ENCODE measurements at places on chromosomes 7 and 10.

DNA sequence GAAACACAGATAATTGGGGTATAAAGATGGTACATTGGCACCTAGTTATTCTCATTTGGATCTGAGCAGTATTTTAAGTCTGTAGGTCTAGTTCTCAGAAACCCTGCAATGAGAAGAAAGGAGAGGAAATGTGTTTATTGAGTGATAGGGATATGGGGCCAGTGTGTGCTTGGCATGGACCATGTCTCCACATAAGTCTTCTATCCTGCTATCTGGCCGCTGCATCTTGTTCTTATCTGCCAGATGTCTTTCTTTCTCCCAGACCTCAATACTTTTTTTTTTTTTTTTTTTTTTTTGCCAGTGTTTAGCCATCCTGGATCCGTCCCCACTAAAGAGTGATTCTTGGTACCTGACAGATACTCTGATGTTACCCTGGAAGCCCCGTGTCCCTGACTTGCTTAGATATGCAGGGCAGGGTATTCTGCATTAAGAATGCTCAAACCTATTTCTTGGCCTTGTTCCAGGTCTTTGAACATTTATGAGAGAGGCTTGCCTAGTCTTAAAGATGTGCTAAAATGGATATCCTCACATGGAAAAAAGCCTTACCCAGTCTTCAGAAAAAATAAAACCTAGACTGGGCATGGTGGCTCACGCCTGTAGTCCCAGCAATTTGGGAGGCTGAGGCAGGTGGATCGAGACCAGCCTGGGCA, 10.0 kb downstream of the MTURN start:
- no peak for DNase-seq

DNA sequence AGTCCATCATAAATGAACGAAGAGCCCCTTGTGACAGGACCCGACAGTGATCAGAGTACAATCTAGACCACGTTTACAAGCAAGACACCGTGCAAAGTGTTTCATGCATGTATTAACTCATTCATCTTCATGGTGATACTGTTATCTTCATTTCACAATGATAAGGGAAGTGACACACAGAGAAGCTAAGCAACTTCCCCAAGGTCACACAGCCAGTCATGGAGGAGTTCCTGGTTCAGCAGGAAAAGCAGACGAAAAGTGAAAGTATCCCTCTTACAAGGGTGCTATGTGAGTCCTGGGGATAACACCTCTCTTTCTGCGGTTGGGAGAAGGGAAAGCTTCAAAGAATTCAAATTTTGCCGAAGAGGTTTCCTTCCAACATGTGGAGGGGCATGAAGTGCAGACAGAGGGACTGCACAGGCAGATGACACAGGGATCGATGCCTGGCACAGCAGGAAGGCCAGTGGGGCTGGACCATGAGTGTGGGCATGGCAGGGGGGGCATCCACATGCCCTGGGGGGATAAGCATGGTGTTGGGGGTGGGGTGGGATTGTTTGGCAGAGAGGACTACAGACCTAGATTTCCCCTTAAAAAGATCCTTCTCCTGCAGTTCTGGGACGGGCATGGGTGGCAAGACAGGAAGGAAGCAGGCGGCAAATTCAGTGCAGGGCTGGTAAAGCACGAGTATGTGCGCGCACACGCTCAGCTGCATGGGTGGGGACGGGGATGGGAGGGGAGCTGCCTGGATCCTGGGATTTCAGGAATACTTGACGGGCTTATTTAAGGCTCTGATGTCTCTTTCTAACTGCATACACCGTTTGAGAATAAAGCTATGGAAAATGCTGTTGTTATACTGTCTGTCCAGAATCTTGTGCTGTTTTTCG, 33.5 kb upstream of the DDC start:
- DNase-seq = no peak

- no peak for DNase-seq
These were observed 47.1 kb upstream of the TMEM72 start for GRCh38 chr10:44864051-44864450.

GRCh38 chr10:61944410-61945147, 43.1 kb downstream of the ARID5B start:
- no peak for DNase-seq

DNA sequence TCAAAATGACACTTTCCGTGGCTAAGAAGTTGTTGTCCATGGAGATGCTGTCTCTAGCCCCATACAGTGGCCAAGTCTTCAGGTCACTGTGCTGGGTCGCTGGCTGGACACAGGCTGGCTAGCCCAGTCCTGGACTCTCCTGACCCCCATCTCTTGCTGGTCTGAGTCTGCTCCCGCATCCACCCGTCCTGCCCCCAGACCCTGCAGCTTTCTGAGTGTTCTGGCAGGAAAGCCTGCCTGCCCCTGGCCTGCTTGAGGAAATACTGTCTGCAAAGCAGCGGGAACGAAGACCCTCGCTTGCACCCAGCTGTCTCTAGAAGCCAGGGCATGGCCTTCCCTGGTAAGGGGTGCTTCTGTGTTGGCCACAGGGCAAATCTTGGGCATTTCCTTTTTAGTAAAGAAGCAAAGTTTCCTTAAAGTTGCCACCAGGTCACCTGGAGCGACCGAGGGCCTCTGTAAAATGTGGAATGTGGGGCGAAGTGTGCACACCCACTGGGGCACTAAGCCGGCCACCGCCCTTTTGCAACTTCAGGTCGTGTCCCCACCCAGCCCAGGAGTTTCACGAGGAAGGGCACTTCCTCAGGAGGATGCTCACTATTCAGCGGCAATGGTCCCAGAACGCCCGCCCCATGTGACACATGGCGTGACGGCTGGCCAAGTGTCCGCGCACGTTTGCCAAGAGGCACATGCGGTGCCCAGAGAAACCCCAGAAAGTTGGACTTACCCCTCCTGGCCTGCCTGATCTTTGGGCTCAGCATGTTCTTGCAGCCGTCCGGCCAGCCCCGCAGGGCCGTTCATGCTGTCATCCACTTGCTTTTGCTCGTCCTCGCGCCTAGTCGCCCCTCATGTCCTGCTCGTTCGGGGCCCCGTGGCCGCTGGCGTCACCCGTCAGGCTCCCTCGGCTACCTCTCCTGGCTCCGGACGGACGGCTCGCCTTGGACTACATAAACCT, 558 bp downstream of the ARHGAP22 start:
- no peak for DNase-seq

- DNase-seq = no peak
These were observed 8.7 kb downstream of the PGAM2 start for GRCh38 chr7:44056681-44057080.

All from HS-27A (cell line).